ENCODE measurements at places on chromosomes 11 and 22.

GRCh38 chr11:19829109-19829837 lies 116.6 kb downstream of the NAV2 start:
- DNase-seq, result no peak

GRCh38 chr22:20089226-20089976 lies 9.4 kb downstream of the DGCR8 start:
- DNase-seq, result no peak

- DNase-seq, result peak; percentile 32
These were observed 25.7 kb upstream of the CHKA start for GRCh38 chr11:68146704-68147474.

- no peak for DNase-seq
These were observed 92.8 kb upstream of the APOA1 start for GRCh38 chr11:116930177-116930576.

DNA sequence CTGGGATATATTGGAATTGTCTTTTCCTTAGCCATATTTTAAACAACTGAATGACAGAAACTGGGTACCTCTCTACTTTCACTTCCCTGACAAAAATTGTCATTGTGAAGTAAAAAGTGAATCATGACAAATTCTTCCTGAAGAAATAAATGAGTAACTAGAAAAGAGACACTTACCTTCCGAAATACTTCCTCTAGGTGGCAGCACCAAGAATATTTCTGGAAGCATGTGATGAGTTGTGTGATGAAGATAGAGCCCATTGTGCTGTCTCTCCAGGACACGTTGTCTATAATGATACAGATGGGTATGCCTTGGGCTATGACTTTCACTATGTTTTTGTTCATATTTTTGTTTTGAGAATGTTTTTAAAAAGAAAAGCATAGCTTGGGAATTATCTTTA lies 21.5 kb downstream of the CASP4 start:
- DNase-seq, result no peak

- no peak for DNase-seq
These were observed 339.1 kb upstream of the B3GAT1 start for GRCh38 chr11:134751031-134751585.

DNA sequence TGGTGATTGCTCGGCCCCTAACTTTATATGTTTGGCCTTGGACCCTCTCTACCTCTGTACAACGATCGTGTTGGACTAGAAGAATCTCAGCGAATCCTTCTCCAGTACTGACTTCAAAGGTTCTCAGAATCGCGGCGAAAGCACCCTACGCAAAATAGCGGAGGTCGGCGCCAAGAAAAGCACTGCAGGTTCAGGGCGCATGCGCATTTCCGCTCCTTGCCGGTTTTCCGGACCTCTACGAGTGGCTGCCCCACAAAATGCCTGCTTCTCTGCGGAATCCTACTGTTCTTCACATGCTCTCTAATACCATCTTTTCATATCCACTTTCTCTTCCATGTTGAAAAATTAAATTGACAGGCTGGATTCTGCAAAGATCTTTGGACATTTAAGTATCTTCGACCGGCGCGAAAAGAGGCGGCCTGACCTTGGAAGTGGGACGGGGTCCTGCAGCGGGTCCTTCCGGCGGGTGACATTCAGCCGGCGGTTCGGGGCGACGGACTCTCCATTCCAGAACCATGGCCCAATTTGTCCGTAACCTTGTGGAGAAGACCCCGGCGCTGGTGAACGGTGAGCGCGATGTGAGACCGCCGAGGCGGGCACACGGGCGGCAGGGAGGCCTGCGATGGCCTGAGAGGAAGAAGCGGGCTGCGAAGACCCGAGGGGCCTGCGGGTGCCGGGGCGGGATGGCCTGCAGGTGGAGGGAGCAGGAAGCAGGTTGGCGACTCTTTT lies at the start of gene ATP5MG:
Gene ATP5MG (plus strand): TSS at position 456 of the 729 bp plus-strand sequence. CDS start 60 bp downstream, at position 516.
- peak; percentile 91 for DNase-seq

Measured in hindlimb muscle (tissue), 1 donor.